ENCODE measurements at places on chromosomes 6 and 20. TPM values are rescaled to one million over a fixed set of nuclear protein-coding genes. Genes with fewer than 3 reads are reported as not detected.

Gene GPR6
- not detected for total RNA-seq

Gene SLC52A3
- total RNA-seq: 0.42 TPM

Gene ATP9A
- total RNA-seq: 5.6 TPM

Gene MYBL2
- total RNA-seq: 47.8 TPM

Gene OR2H1
- total RNA-seq: not detected

Gene FNDC1
- not detected for total RNA-seq
